AG09319 (cell line): ENCODE measurements at places on chromosomes 16 and 17.

GRCh38 chr17:11644265-11645212, 46.3 kb downstream of the DNAH9 start:
- no peak for DNase-seq

DNA sequence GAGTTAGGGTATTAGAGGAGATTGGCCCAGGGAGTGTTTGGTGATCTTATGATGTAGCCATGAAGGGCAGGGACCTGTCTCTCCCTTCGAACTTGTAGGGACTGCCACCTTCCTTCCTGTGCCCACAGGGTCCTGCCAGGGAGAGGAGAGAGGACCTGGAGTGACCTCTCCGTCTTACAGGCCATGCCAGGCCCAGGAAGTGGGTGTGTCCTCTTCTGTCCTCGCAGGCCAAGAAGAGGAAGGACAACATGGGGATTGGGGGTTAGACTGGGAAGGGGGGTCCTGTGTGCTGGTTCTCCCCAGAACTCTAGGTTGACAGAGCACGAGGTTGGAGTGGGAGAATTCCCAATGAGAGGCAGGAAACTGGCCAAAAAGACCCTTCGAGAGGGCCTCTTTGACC, 43.4 kb upstream of the TAC4 start:
- DNase-seq = no peak

DNA sequence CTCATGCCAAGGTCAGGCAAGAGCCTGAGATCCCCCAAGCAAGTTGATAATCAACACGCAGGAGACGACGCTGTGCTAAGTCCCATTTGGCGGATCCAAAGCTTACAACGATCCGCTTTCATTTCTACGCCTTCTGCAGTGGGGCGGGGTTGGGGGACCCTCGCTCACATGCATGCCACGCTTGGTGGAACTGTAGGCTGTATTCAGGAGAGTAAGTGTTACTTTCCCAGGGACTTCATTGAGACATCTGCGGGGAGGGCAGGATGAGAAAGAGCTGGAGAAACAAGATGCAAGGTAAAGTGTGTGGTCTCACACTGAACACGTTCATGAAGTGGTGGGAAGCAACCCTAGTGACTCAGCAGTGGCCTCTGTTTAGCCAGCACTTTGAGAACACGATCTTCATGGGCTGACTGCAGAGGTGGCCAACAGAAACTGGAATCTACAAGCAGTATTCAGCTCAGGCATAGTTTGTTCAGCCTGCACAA, 100.5 kb downstream of the XYLT1 start:
- DNase-seq = no peak

DNA sequence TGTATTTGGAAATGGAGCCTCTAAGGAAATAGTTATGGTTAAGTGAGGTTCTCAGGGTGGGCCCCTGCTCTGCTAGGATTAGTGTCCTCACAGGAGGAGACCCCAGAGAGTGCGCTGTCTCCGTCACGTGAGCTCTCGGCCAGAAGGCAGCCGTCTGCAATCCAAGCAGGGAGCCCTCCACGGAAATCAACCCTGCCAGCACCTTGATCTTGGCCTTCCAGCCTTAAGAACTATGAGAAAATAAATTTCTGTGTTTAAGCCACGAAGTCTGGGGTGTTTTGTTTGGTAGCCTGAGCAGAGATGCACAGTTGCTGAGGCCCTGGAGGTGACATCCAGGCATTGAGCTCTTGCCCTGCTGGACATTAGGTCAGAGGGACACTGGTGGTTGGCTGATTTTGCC, 32.4 kb upstream of the GSE1 start:
- DNase-seq = no peak

DNA sequence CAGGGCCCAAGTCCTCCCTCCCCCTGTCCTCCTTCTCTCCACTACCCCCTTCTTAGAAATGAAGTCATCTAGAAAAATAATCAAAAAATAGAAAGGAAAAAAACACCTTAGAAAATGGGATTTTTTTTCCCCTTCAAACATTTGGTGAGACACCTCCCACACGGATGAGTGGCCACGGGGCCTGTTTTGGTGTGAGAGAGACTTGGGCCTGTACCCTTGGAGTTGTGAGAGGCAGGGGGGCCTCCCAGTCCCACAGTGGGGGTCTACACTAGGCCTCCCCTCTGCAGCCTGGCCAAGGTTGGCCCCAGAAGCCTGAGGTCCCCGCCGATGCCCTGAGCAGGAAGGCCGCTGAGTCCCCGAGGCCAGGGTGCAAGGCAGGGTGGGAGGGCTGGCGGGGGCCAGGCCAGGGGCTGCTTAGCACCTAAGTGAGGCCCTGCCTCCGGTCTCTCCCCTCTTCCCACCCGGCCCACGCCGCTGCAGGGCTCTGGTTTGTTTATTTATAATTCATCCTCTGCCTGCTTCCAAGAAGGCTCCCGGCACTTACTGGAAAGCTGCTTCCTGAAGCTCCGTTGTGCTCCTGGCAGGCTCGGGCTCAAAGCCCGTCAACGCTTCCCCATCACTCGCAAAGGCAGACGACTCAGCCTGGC, 26.4 kb downstream of the NPTX1 start:
- DNase-seq = no peak

- DNase-seq = no peak
These were observed 2.0 kb downstream of the SNRNP25 start for GRCh38 chr16:55571-56136.

DNA sequence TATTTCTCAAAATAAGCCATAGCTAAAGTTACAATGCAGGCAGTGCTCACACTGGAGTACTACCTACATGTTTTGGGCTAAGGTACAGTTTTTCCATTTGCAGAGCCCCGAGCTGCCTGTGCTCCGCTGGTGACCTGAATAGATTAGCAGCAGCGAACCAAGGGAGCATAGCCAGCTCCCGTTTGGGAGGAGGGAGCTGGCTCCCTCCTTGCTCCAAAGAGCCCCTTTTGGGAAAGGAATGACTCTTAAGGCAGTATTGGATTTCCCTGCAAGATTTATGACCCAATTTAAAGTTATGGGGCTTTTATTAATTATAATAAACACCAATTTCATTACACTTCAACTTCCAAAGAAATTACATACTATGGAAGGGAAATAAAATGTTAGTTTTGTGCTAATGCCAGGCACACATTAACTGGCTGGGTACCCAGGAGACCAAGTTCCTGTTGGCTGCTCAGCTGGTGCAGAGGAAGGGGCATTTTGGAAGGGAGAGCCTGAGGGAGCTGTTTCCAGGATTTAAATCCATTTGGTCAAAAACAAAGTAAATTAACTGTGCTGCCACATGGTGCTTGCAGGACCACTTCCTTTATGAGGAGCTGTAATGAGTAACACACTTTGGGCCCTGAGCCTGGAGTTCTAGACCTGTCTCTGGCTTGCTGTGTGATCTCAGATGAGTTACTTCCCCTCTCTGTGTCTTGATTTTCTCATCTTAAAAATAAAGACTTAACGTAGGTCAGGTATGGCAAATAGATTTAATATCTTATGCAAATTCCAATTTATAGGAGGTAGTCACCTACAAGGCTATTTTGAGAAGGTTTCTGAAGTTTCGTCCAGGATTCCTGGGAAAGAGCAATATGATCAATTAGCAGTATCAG, 362.1 kb upstream of the CCL2 start:
- DNase-seq = no peak

DNA sequence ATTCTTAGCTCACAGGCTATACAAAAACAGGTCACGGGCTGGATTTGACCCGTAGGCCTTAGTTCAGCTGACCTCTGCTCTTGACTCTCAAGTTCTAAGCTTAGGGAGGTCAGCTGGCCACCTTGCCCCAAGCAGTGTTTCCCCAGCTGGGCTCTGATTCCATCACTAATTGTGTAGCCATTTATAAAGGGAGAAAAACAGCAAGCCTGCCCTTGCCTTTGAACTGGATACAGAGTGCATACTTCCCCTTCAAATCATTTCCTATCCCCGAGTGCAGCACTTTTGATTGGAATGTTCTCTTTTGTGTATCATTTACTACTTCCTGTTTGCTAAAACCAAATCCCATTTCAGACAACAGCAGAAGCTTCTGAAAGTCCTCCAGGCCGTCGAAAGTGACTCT, 153.6 kb downstream of the KATNIP start:
- no peak for DNase-seq

GRCh38 chr17:43683928-43684653, 22.4 kb upstream of the MEOX1 start:
- DNase-seq = no peak

DNA sequence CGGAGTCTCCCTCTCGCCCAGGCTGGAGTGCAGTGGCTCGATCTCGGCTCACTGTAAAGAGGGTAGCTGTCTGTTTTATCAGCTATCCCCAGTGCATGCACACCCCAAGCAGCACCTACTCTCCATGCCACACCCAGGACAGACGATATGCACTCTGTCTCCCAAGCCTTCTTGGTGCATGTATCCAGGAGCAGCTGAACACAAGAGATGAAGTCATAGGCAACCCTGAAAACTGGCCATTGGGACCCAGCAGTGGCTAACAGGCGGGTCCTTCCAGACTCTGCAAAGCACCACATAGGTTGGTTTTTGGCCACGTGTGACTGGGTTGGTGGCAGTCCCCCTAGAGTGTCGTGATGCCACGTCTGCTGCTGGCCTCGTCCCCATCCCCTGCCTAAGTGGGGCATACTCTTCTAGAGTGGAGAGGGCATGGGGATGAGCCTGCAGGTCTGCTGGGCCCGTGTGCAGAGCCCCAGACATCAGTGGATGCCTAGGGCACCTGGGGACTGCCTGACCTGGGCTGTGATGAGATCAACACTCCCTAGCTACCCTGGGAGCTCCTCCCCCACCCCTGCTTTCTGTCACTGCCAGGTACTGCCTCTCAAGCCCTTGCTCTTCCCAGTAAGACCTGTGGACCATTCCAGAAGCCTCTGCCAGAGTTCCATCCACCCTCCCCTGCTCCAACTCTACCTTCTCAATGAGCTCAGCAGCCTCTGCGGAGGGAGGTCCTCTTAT, 9.3 kb downstream of the PDE6G start:
- no peak for DNase-seq

GRCh38 chr17:45101883-45102811, 30.2 kb downstream of the PLCD3 start:
- no peak for DNase-seq

GRCh38 chr17:1030684-1031532, 34.0 kb downstream of the TIMM22 start:
- no peak for DNase-seq

DNA sequence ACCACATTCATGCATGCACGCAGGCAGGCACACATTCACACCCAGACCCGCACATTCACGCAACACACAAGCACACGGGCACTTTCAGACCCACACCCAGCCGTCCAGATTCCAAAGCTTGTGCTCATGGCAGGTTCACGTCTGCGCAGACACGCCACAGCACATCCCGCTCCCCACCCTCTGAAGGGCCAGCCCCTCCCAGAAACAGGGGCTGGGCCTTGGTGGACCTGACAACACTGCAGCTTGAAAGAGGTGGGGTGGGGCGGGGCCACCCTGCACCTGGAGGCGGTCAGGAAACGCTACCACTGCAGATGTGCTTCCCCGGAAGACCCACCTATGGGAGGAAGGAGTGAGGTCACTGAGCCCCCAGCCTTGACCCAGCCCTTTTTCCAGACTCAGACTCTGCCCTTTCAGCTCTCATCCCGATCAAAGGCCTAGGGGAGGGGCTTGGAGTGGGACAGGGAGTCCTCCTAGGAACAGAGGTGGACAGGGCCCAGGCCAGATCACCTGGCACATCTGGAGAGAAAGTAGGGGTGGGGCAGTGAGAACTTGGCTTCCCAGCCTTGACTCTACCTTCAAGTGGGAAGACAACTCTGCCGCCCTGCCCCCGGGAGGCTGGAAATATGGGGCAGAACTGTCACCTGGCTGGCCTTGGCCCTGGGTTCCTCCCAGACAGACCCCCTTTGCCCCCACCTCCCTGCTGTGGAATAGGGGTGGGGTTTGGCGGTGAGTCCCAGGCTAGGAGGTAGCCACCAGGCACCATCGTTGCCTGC, 11.0 kb downstream of the P3H4 start:
- no peak for DNase-seq

DNA sequence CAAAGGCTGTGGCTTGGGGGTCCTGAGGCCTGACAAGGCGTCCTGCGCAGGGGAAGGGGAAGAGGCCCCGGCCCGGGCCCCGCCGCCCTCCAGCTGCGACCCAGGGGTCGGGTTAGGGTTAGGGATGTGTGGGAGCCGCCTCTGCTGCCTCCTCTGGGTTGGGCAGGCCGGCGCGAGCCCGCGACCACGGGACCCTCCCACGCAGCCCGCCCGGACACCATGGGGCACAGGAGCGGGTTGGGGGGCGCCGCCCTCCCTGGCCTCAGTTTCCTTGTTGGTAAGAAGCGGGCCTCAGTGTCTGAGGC, 386 bp downstream of the CIAO3 start:
- no peak for DNase-seq

DNA sequence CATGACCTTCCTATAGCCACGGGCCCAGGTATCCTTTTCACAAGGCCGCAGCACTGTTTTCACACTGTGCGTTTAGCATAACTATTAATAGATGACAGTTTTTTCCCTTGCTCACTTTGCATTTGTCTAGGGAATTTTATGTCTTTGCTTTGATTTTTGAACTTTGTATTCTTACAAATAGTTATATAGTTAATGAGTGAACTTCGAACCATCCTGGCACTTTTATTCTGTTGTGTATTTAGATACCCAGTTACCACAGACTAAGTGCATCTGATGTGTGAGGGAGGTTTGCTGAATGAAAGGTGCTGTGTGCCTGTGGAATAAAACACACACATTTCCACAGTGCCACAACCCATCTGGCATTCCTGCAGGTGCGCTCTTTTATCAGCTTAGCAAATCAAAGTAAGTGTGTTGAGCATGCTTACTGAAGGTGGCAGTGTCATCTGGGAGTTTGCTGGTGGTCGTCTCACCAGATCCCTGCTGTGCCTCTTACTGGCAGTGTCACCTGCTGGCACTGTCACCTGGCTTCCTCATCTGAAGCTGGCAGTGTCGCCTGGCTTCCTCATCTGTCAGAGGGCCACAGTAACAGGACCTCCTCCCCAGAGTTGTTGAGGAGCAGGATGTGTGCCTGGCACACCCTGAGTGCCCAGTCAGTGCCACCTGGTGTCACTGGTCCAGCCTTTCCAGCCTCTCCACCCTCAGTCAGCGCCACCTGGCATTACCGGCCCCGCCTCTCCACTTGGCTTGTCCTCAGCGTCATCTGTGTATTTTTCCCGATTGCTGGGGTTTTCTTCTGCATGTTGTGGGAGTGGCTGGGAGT, 37.6 kb downstream of the USP10 start:
- no peak for DNase-seq

GRCh38 chr17:74773871-74774286, 2.3 kb downstream of the NAT9 start:
- DNase-seq = no peak

- no peak for DNase-seq
These were observed 2.3 kb downstream of the ENKD1 start for GRCh38 chr16:67664258-67664657.

DNA sequence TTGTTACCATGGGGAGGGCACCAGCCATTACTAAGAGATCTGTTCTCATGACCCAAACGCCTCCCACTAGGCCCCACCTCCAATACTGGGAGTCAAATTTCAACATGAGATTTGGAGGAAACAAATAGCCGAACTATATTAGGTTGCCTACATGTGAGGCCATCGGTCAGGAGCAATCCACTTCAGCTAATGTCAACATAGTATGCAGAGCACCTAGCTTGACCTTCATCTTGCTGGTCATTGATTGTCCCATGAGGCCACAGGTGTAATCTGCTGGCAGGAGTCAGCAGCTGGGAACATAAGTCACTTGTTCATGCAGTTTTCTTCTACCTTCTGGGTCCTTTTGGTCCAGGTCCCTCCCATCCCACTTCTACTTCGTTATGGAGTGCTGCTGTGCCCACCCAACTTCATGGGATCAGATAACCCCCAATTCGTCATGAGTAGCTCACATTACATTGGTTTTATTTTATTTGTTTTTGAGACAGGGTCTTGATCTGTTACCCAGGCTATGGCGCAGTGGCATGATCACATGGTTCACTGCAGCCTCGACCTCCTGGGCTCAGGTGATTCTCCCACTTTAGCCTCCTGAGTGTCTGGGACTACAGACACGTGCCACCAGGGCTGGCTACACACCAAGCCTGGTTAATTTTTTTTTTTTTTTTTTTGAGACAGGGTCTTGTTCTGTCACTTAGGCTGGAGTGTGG, 5.9 kb upstream of the KPNA2 start:
- DNase-seq = no peak
